ENCODE measurements at places on chromosomes 7 and 10.

- no peak for DNase-seq
Observed at GRCh38 chr10:89534826-89535166, 598 bp downstream of the SLC16A12 start.

DNA sequence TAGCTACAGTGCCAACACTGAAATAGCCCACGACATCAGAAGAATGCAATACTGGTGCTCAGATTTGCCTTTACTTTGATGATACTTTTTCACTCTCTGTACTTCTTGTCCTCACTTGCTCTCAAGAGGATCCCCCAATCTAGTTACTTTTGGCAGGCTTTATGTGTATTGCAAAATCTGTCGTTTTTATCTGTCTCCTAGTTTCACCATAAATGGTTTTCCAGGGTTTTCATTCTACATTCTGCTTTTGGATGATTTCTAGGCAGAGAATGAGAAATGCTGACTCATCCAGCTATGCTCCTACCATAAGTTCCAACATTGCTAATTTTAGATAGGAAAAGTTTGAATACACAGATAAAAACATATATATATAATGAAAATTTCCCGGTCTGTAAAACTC is 659.5 kb upstream of the NRG3 start:
- DNase-seq, result no peak

GRCh38 chr7:111752022-111752582 is 189.8 kb upstream of the IMMP2L start:
- peak; percentile 86 for DNase-seq

- DNase-seq, result no peak
Observed at GRCh38 chr10:100907773-100908363, 4.9 kb upstream of the SLF2 start.

- DNase-seq, result no peak
Observed at GRCh38 chr10:110553905-110554304, 13.6 kb upstream of the SMC3 start.

GRCh38 chr7:8109196-8110022 is 140.8 kb downstream of the GLCCI1 start:
- DNase-seq, result no peak

GRCh38 chr7:100640517-100641440 is 573 bp downstream of the TFR2 start:
- no peak for DNase-seq

GRCh38 chr10:58281092-58281752 is 12.3 kb downstream of the CISD1 start:
- DNase-seq, result no peak

- no peak for DNase-seq
Observed at GRCh38 chr7:106278695-106279094, 6.1 kb downstream of the NAMPT start.
